ENCODE measurements at places on chromosomes 1 and 21. TPM values are rescaled to one million over a fixed set of nuclear protein-coding genes. Genes with fewer than 3 reads are reported as not detected.

DNA sequence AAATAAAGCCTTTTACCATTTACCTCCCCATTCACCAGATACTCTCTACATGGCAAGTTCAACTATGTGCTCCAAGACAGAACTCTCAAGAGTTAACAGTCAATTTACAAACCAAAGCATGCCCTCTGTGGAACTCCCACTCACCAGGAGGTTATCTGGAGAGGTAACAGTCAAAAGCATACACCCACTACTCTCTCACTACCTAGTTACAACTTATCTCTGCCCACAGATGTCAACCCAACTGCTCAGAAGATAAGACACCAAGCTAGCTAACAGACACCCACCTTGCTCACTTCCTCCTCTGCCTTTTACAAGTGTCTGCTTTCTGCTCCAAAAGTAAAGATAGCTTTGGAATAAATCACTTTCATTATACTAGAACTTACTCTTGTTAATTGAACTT lies 131.0 kb downstream of the TRIM33 start:
- DNase-seq = no peak

GRCh38 chr1:61490924-61491323 lies 234.0 kb downstream of the TM2D1 start:
- DNase-seq = no peak

DNA sequence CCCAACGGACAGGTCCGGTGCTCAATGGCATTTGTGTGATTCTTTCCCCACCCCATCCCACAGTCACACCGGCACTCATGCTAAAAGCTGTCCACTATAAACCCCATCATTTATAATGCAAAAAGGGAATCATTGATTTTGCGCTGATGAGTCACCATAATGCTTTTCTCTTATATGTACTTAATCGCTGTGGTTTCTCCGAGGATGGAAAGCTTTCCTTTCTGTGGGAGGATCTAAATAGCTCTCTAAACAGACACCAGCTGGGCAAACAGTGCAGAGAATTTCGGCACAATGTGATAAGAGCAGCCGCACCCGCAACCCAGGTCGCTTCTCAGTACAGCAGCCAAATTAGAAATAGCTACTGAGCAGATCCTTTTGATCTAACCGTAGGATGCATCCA lies 85.6 kb downstream of the SETD4 start:
- DNase-seq = no peak

FBXO2 gene
- total RNA-seq = 1.9 TPM

DNA sequence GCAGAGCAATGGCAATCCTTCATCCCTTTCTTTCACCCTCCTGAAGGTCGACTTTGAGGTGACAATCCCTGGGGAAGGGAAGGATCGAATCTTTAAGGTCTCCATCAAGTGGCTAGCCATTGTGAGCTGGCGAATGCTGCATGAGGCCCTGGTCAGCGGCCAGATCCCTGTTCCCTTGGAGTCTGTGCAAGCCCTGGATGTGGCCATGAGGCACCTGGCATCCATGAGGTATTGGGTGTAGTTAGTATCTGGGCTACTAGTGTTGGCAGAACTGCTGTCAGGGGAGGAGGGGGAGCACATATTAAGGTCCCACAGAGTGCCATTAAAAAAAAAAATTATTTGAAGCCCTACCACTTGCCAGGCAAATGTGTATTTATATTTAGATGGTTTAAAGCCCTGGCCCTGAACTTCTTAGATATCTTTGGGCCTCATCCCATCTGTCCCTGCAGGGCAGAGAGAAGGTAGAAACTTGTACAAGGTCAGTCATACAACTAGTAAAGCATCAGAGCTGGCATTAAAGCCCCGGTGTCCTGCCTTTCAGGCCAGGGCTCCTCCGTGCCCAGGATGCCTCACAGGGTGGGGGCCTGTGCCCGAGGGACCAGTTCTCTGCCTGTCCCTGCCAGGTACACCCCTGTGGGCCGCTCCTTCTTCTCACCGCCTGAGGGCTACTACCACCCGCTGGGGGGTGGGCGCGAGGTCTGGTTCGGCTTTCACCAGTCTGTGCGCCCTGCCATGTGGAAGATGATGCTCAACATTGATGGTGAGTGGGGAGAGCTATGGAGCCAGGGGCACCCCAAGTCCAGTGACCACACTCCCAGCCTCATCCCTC lies 10.3 kb downstream of the AGO1 start:
- no peak for DNase-seq

CR1L gene
- not detected for total RNA-seq

DNA sequence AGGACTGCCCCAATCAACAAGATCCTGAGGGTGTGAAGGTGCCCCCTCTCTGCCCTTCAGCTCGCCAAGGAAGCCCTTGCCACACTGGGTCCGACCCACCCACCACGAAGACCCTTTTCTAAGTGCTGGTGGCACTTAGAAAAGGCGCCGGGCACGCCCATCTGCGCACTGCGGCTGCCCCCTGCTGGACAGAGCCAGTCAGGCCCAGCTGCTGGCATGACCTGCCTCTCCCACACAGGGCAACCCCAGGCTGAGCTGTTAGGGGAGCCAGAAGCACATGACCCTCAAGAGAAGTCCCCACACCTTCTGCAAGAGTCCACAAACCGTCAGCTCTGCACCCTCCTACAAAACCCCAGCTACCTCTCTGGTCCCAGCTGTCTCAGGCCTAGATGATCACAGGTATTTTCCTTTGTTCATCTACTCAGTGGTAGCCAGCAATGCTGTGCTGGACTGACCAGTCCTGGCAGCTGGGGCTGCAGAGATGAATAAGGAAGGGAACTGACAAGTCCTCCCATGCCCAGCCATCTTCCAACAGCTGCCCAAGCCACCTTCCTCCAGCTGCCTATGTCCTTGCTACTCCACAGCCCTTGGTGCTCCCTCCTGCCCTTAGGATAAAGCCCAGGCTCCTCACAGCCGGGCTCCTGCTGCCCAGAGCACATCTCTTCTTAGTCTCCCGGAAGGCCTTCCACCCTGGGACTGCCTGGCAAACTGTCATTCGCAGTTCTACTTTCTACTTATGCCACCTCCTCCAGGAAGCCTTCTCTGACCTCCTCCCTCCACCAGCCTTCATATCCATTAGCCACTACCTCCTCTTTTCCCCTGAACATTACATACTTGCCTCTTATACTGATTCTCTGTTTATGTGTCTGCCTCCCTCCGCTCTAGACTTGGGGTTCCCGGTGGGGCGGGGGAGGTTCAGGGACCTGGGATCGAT lies 39.8 kb upstream of the ZC3H12A start:
- peak; percentile 80 for DNase-seq

- peak; percentile 52 for DNase-seq
These were observed 748 bp downstream of the PPP1R15B start for GRCh38 chr1:204410688-204411450.

DNA sequence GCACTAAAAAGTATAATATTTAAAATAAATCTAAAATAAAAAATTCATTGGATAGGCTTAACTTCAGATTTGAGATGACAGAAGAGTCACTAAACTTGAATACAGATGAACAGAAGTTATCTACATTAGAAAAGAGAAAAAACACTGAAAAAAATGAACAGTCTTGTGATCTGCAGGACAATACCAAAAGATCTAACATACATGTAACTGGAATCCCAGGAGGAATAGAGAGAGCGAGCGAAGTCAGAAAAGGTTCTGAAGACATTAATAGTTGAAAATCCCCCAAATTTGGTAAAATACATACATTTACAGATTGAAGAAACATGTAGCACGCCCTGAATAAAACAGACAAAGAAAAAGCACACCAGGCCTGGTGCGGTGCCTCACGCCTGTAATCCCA lies 21.2 kb downstream of the B3GALNT2 start:
- no peak for DNase-seq

DNA sequence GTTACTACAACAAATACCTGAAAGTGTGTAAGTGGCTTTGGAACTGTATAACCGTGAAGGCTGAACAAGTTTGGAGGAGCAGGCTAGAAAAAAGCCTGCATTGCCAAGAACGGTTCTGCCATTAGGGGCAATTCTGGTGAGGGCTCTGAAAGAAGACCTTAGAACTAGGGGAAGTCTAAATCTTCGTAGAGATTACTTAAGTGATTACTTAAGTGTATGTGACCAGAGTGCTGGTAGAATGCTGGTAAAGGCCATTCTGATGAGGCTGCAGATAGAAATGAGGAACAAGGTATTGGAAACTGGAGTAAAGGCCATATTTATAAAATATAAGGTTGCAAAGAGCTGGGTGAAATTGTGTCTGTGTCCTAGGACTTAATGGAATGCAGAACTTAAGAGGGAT lies 158.0 kb downstream of the CLIC6 start:
- DNase-seq = no peak

C1orf185 gene
- not detected for total RNA-seq

DNA sequence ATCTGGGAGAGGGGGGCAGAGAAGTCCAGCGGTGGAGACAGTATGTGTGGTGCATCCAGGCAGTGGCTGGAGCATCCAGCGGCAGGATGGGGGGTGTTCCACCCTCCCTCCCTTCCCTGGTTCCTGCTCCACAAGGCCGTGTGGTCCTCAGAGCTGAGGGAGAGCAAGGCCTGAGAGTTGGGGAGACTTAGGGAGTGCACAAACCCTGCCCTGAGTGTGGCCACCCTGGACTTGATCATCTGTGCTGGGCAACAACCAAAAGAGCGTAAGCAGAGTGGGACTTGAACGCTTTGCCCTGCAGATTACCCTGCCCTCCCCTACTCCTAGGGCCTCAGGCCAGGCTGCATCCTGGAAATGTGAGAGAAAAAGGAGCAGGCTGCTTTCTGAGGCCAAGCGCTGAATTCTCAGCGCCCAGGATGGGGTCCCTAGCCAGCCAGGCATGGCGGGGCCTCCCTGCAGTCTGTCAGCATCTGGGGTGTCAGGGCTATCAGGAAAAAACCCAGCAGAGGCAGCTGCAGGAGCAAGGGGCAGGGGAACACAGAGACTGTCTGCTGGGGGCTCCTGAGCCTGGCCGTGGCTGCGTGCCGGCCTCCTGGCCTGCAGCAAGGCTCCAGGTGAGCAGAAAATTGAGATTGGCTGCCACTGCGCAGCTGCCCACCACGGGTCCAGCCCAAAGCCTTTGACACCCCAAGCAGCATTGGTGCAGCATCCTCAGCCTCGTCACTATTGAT lies 266.2 kb downstream of the NPHP4 start:
- DNase-seq = no peak

DNA sequence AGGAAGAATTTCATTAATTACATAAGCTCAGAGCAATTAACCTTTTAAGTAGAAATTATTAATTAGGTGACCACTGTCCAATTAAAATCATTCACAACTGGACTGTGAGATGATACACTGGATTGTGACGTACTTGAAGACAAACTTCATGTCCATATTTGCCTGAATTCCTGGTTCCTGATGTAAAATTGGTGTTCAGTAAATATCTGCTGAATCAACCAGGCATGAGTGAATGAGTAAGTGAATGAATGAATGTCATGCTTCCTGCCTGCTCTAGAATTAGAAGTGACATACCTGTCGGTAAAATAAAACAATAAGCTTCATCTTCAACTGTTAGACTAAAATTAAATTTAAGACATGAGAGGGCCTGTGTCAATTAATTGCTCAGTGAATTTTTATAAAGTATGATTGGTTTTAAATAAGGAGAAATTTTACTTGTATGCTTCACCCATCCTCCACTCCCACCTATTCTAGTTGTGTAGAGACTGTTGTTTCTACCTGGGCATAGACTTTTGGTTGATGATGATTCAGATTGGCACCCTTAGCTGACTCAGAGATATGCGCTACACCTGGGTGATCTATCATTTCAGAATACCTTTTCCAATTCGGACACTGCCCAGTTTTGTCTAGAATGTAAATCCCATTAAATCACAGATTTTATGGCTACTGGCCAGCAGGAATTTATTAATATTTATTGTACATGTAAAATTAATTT lies 56.9 kb upstream of the PTGS2 start:
- no peak for DNase-seq

- DNase-seq = no peak
These were observed 697 bp downstream of the PRDM16 start for GRCh38 chr1:3069491-3070308.

- no peak for DNase-seq
These were observed 176.9 kb downstream of the FASLG start for GRCh38 chr1:172835834-172836233.

- DNase-seq = no peak
These were observed 2.1 kb upstream of the FOXD2 start for GRCh38 chr1:47435506-47436303.

ADGRL4 gene
- total RNA-seq = not detected

GRCh38 chr1:53372501-53372951 lies 44.7 kb upstream of the LRP8 start:
- no peak for DNase-seq

DNA sequence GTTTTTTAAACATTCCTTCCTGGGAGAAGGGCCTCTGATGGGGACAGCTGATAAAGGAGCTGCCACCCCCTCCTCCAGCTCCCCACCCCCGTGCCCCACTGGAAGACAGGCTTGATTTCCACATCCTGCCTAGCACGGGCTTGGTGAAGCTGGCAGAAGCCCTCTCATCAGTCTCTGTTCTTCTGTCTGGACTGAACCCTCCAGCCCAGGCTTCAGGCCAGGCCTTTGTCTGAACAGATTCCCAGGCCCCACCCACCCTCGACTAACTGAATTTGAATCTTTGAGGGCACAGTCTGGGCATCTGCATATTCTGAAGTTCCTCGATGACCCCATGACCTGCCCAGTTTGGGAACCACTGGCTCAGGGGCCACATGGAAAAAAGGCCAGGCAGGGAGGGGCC lies 75.3 kb downstream of the CD58 start:
- DNase-seq = no peak

- DNase-seq = no peak
These were observed 31.6 kb upstream of the RPTN start for GRCh38 chr1:152190589-152190988.

- peak; percentile 44 for DNase-seq
These were observed 48.1 kb downstream of the TENT5C start for GRCh38 chr1:117653732-117654492.

DNA sequence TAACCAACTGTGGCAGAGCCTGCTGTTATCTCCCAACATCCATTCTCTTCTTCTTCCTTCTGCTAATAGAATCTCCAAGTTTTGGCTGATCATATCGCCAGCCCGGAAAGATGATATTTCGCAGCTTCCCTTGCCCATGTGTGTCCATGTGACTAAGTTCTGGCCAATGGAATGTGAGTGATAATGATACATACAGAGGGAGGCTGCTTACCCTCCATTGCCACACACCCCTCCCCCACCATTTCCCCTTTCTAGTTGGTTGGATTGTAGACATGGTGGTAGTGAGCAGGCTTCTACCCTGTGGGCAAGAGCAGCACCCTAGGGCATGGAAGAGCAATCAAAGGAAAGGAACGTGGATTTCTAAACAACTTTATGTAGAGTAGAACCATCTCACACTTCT lies 48.8 kb downstream of the SLC9C2 start:
- DNase-seq = no peak

- DNase-seq = peak; percentile 18
These were observed 146.0 kb downstream of the RERE start for GRCh38 chr1:8671306-8671917.

PCP4L1 gene
- total RNA-seq = 0.18 TPM

Data from activated CD8-positive, alpha-beta T cell treated with anti-CD3 and anti-CD28 coated beads for 36 hours (primary cell).